ENCODE measurements at places on chromosomes 3 and 15.
A peak's percentile ranks its signal among the peaks of the same experiment; 100 is the strongest.

GRCh38 chr15:65956899-65957298, 87.6 kb downstream of the RAB11A start:
- DNase-seq = no peak

DNA sequence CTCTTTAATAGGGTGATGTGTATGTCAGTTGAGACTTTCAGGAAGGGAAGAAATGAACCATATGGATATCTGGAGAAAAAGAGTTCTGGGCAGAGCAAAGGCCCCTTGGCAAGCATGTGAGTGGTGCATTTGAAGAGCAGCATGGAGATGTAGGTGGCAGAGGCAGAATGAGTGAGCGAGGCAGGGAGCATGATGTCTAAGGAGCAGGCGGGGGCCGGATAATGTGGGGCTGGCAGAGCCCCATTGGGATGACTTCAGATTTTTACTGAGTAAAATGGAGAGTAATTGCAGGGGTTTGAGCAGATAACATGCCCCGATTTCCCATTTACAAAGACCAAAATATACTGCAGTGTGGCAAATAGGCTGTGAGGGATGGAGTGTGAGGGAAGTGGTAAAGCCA, 52.9 kb upstream of the PLCL2 start:
- no peak for DNase-seq

GRCh38 chr3:106261396-106261795, 392.6 kb upstream of the CBLB start:
- no peak for DNase-seq

GRCh38 chr3:191296041-191296541, 33.1 kb upstream of the CCDC50 start:
- DNase-seq = no peak

DNA sequence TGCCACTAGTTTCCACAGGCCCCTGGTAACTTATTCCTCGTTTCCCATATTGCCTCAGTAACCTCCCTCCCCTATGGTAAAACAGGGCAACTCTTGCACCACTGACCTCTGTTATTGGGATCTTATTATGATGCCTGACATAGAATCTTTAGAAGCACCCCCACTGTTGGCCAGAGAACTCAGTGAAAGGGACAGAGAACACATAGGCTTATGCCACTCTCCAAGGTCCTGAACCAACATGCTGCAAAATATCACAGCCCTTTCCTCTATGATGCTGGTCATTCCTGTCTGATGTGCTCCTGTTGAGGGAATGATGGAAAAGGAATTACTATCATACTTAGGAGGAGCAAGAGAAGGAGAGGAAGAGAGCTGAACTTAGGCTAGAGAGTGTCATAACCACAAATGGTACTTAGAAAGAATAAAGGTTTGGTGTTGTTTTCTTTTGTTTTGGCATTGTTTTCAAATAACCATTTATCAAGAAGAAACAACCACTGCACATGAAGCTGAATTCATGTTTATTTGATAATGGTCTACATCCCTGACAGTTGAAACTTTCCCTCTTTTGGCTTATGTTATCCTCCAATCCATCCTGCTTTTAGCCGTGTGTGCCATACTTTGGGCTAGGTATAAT, 330.2 kb downstream of the EPHB1 start:
- peak; percentile 5 for DNase-seq

DNA sequence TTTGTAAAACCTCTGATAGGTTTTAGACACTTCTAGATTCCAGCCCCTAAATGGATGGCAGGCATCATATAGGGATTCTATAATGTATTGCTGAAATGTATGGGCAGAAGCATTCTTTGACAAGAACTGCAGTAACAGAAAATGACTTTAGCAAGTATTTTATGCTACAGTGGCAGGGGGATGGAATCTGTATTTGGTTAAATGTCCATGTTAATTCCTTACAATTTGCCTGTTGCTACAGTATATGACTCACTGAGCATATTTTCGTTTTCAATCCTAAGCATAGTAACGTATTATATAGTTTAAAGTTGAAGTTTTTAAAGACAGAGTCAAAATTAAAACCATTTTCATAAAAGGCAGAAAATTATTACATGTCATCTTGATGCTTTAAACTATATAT, 150.1 kb downstream of the MEX3B start:
- no peak for DNase-seq

DNA sequence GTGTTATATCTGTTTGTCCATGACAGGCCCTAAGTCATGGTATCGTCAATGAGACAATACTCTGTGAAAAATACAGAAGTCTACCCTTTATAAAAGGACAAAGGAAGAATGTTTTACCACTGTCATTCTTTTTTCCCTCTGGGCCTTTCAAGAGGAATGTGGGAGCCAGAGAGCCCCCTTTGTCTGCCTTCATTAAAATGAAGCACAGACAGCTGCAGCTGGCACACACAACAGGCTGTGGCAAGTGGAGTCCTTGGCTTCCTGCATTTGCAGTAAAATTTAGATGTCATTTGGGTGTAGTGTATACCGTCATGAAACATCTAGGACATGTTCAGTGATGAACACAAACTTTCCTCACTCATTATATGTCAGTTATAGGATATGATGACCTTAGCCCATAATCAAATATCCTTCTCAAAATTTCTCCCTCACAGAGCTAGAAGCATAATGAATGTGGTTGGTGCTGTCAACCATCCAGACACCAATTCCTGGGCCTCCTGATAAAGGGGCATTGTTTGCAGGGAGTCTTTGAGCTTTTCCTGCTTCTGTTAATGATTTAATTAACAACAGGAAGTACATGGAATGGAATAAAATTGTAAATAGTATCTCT, 76.4 kb downstream of the DHX36 start:
- no peak for DNase-seq

GRCh38 chr3:86416334-86416733, 574.6 kb downstream of the VGLL3 start:
- DNase-seq = no peak

DNA sequence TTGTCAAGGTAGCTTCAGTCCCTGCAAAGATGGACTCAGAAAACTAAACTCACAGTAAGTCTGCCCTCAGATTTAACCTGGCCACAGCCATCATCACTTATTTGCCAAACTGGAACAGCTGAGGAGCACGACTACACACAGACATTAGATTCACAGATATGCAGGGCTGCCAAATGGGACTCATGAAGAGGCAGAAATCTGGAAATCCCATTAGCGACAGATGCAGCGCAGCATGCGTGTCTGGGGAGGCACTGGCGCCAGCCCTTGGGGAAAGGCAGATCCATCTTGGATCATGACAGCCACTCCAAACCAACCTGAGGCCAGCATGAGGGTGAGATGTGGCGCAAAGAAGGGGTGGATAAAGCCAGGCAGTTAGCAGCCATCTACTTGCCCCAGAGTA, 160.7 kb upstream of the TSC22D2 start:
- no peak for DNase-seq

DNA sequence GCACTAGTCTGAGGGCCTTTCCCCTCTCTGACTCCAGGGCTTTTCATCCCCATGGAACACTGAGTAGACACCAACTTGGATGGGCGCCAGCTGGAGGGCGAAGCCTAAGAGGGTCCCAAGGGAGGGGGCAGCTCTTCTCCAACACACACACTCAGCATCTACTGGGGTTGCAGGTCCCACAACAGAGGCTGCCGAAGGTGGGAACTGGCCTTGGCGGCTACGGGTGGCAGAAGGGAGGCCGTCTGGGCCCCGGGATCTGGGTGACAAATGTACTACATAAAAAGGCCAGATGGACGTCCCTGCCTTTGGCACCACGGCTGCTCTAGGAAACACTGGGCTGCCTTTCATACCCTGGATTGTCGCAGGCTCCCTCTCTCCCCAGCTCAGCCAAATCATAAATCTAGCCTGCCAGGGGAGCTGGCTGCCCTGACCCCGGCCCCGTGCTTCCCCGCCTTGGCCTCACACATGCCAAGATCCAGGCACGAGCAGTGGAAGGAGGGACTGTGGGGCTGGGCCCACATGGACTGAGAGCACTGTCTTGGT, 31.5 kb downstream of the SEMA5B start:
- no peak for DNase-seq

GRCh38 chr15:101568309-101568708, 78.8 kb upstream of the PCSK6 start:
- no peak for DNase-seq

- no peak for DNase-seq
These were observed 39.0 kb downstream of the IL12A start for GRCh38 chr3:160027541-160028195.

DNA sequence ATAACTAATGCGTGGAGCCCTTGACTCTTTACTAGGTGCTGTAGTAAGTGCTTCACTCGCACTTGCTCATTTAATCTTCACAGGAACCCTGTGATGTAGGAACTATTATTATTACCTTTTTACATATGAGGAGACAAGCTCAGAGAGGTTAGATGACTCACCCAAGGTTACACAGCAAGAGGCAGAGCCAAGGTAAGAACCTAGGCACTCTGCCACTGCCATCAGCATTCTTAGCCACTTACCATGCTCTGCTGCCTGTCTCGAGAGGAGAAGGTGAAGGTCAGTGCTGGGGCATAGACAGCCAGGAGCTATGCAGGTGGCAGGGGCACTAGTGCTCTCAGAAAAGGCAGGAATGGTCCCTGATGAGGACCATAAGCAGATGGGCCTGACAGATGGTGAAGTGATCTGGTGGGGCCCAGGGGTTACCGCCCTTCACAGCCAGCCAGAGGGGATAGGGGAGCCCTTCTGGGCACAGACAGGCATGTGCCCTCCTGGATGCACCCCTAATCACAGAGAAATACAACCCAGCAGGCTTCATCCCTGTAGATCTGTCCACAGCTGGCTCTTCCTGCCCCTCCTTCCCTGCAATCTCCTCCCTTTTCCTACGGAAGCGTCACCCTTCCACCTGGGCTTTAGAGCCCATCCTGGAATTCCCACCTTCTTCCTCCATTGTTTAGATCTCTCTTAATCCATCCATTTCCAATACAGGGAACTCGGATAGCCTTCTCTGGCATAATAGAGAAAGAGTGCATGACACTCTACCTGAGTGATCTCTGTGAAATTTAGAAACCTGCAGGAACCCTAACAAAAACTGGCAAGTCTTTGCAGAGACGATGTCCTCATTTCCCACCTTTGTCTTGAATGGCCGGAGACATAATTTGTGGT, 26.9 kb downstream of the ABTB1 start:
- DNase-seq = no peak

DNA sequence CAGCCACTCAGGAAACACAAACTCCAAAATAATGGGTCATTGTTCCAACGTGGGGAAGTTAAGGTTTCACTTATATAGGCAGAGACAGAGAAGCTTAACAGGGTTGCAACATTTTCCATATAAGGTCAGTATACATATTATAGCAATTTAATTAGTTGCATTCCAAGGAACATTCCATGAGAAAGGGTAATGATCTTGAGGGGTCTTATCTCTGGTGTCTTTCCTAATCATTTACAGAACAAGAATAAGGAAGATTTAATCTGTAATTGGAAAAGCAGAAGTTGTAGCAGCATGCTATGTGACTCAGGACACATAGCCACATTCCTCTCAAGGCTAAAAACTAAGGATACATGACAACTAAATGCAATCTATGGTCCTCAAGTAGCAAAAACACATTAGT, 4.9 kb downstream of the MNS1 start:
- no peak for DNase-seq

DNA sequence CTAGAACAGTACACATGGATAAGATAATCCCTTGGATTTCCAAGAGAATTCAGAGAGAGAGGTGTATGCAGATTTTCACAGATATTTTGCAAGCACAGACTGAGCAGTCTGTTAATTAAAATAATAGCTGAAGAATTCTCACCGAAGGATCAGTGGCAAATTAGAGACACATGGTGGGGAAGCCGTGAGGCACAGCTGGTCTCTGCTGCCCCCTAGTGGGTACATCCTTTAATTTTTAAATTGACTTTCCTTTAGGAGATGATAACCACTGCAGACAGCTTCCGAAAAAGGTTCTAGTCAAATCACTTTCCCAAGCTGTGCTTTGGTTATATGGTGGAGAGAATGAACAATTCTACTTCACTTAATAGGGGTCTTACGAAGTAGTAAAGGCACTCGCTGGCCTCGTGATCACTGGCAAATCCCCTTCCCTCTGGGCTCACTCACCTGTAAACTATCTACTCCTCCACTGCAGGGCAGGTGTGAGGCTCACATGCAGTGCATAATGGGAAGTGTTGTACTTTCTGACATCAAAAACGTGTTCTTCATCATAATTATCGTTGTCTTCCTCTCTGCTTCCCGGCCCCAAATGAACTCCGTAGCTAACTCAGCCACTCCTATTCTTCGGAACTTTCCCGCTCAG, 19.5 kb downstream of the MESD start:
- peak; percentile 63 for DNase-seq

- DNase-seq = no peak
These were observed 79.4 kb upstream of the CNTN3 start for GRCh38 chr3:74693696-74694393.

GRCh38 chr3:52544937-52545336, 8.5 kb downstream of the UQCC5 start:
- DNase-seq = no peak

DNA sequence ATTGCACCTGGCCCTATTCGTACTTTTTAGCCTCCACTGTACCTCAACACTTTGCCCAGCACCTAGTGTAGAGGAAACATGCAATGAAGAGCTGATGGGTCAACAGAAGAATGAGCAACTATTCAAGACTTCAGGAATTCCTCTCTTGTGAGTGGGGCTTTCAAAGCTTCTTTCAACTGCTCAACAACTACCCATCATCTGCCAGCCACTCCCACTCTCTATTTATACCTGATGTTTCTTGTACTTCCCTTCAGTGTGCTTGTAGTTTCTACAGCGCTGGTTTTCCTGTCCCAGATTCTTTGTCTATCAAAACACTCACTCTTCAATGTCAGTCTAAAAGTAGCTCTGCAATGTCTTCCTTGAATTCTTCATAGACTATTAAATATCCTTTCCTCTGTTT, 168.3 kb upstream of the LPP start:
- no peak for DNase-seq

- DNase-seq = no peak
These were observed 26.8 kb downstream of the POLG start for GRCh38 chr15:89307791-89308190.

DNA sequence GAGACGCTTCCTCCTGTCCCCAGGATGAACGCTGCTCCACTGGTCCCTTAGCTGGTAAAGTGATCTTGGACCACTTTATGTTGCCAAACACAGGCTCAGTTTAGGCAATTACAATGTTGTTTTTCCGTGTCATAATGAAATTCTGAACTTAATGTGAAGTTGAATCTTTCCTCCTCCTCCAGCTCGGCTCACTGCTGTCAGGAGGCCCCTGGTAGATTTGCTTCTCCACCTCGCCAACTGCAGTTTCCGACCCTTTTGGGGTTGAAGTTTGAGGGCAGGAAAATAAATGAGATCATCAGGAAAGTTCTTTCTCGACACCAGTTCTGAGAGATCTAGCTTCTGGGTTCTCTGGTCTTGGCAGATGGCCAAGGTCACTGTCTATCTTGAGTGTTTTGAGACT, 27.8 kb downstream of the CFAP161 start:
- no peak for DNase-seq

GRCh38 chr3:183775781-183776180, 49.6 kb downstream of the MAP6D1 start:
- DNase-seq = no peak

GRCh38 chr15:69468241-69469121, 15.9 kb downstream of the RPLP1 start:
- peak; percentile 37 for DNase-seq

Data from left colon (tissue), 2 donors.